ENCODE measurements at places on chromosomes 12 and 14.
A peak's percentile ranks its signal among the peaks of the same experiment; 100 is the strongest.

DNA sequence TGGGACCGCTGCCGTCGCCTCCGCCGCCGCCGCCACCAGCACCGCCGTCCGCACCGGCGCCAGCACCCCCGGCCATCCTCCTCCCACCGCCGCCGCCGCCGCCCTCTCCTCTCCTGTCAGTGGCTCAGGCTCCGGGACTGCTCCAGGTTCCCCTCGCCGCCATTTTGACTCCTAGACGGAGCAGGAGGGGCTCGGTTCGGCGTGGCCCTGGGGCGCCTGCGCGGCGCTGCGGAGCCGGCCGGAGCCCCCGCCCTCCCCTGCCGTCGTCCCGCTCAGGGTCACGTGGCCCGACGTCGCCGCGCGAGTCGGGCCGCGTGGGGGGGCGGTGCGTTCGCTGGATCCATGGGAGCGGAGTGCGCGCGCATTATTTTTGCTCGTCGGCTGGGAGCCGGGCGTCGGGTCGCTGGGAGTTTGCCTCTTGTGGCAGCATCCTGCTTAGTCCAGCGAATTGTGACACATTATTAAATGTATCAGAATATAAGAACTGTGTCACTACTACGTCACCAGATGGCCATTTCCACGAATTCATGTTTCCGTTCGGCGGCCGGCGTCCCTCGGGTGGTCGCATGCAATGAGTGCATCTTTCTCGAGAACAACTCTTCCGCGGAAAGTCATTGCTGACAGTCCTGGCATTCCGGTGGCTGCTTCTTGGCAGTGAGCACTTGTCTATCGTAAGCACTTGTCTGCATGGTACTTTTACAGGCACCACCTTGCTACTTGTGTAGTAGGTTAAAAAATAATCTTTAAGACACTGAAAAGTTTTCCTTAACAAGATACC lies at the start of gene BTBD7:
BTBD7 (minus strand) TSS at position 184 of the 778 bp plus-strand sequence. CDS start 36,985 bp downstream, outside the sequence.
- peak; percentile 99 for DNase-seq

DNA sequence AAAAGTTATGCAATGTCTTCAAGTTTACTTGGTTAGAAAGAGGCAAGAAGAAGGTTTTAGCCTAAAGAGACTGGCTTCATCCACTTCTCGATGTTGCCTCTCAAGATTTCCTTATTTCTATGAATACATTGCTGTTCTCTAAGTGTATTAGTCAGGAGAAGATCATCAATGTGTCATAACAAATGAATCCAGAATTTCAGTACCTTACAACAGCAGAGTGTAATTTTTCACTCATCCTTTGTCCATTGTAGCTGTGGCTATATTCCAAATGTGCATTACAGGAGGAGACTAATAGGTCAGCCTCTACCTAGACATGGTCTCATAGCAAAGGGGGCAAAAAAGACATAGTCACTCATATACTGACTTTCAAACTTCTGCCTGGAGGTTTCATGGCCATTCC lies 579.1 kb downstream of the PRKD1 start:
- no peak for DNase-seq

- DNase-seq = peak; percentile 62
Observed at GRCh38 chr14:98957211-98958047, 314.6 kb downstream of the BCL11B start.

GRCh38 chr14:89027097-89027740 lies 202.8 kb downstream of the TTC8 start:
- DNase-seq = peak; percentile 95

DNA sequence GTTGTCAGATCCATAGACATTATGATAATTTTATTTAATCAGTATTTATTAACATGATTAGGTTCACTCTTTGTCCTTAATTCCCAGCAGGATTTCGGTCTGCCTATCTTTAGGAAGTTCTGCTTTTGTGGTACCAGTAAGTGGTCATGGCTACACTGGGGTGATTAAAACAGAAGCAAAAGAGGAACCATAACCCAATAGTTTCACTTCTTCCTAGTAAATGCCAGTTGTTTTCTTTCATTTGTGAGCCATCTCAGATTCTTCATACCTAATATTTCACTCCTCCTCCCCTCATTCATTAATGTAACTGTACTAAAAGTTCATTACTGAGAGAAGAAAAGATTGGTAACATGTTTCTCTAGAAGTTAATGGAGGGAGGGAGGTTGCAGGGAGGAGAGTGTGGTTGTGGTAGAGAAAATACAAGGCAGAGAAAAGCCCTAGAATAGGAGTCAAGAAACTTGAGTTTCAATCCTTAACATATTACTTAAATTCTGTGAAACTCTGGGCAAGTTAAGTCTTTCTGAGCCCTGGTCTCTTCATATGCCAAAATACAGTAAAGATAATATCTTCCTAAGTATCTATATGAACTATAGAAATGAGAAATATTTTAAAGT lies 101.2 kb downstream of the PEBP1 start:
- no peak for DNase-seq

- DNase-seq = no peak
Observed at GRCh38 chr14:63867933-63868921, 15.4 kb downstream of the SYNE2 start.

DNA sequence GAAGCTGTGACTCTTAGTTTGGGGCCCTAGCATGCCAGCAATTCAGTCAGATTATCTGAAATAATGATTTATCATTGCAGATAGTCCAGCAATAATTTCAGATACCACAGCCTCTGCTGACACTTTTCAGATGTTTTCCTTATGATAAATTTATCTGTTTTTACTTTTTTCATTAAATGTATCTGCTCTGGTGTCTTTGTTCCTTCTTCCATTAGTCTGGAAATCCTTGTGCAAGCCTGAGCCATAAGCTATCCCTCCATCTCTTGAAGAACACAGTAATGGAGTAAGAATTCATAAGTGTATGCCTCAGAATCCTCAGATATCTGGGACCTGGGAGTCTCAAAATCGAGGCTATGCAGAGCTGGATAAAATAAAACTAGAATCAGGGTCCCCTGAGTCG lies 146.4 kb upstream of the KRR1 start:
- DNase-seq = no peak

All from upper lobe of left lung (tissue), 6 donors.